ENCODE measurements at places on chromosomes 2 and 18.

DNA sequence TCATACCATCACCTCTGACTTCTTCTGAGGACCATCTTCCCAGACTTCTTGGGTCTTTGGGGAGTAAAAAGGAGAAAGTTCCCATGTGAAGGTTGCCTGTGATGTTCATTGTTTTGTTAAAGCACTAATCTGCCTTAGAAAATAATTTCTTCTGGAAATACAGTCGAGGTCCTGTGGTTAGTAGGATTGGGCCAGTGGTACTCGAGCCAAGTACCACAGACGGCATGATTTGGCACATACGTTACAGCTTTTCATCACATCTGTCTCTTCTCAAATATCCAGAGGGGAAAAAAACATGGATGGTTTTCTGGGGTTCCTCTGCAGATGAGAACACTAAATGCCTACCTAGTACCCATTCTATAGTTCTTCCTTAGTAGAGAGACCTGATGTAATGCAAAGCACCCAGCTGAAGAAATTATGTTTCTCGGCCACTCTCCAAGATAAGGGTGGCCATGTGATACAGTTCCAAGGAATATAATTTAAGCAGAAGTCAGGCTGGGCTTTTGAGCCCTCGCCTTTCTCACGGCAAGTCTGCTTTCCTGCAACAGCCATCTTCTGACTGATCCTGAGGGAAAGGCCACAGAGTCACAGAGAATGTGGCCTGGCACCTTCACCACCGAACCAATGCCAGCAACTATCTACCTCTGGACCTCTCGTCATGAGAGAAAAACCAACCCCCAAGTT is 161.0 kb downstream of the RNF152 start:
- DNase-seq, result no peak

DNA sequence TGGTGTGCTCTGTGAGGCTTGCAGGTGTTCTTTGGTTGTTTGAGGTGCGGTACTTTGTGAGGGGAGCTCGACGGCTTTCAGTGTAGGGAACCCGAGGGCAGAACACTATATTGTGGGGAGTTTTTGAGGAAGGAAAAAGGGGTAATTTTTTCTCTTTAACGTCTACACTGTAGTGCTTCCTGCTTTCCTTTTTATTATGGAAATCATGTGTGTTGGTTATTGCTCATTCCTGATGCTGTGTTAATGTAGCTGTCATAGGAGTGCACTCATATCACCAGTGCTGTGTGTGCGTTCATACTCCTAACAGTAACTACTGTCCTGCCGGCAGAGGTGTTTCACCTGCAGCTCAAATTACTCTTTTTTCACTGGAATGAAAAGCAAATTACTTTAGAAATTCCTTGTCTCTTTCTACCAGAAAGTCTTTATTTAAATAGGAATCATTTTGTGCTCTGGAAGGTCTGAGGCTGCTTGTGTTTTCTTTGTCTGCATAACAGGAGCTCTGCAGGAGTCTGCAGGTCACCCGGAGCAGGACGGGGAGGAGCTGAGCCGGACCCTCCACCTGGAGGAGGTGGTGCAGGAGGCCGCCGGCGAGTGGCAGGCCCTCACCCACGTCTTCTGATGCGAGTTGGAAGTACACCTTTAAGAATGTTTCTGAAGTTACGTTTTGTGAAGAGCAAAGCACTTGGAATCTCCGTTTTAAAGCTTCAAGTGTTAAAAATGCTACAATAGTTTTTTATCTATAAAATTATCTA is 145.5 kb downstream of the ZNF236 start:
- no peak for DNase-seq

DNA sequence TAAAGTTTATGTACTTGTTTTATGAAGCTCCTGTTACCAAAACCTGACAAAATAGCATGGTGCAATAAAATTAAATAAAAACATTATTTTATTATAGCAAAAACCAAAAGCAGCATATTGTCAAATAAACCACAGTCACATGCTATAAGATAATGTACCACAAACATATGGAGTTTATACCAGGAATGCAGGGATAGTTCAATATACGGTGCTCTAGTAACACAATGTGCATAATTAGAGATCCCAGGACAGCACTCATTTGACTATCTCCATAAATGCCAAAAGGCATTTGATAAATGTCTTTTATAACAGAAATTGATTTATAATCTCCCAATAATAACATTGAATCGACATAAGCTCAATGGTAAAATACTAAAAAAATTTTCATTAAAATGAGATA is 402.0 kb downstream of the RND3 start:
- DNase-seq, result no peak

- no peak for DNase-seq
These were observed 91.2 kb downstream of the TAF4B start for GRCh38 chr18:26317398-26317797.

- DNase-seq, result no peak
These were observed 130.7 kb downstream of the UBE2E3 start for GRCh38 chr2:181111059-181111458.

DNA sequence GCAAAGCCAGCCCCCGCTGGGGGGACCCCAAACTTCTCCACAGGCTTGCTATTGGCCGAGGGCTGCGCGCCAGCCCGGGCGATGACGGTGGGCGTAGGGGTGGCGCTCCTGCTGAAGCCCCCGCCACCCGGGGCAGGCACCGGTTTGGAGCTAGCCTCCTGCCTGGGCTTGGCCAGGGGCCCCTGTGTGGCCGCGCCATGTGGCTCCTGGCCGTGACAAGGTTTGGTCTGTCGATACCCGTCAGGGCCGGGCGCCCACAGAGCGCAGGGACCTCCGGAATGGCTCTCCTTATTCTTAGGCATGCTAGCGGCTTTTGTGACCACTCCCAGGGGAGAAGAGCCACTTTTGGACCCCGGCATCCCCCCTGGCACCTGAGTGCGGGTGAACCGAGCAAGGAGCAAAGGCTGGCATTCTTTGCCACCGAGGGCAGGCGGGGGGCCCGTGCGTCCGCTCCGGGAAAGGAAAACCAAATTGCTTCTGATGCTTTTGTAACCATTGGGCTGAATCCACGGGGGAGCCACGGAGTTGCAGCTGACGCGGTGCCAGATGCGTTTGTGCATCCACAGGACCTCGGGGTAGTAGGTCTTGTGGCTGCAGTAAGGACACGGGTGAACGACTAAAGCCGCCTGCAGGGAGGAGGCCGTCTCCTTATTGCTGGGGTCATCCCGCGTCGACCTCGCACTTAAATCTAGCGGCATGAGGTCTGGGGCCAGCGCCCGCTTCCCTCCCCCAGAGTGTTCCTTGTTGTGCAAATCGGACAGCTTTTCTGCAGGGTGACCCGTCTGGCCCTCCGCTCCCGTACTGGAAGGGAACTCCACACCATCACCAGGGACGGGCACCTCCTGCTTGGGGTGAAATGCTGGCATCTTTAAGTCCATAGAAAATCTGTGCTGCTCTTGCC is 115.6 kb downstream of the ZNF516 start:
- no peak for DNase-seq

DNA sequence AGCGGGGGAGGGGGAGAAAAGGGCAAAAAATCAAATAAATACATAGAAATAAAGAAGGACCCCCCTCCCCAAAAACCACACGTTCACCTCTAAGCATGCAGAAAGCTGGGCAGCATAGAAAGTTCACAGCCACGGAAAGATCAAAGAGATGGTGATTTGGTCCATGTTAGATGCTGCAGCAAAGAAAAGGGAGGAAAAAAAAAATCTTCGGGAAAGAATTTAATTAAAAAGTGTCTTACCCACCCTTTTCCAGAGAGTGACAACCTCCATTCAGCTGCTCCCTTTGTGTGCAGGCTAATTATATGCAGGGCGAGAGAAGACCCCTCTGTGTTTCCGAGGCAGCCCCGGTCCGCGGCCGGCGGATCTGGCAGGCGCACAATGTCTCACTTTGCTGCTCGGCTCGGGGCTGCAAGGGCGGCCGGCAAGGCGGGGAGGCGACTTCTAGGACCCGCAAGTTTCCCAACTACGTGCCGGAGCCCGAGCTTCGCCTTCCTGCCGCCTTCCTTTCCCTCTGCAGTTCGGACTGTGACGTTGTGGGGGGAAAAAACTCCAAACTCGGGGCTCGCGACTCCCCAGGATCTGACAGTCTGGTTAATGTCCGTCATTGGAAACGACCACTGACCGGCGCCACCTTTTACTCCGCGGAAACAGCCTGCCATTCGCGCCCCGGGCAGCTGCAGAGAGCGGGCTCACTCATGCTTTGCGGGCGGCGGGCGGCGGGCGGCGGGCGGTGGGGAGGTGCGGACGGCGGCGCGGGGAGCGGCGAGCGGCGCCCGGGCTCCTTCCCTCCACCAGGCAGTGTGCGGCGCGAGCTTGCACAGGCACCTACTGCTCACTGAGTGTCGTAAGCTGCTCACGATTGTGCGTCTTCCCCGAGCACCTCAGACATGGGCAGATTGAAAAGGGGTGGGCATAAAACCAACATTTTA is at the start of gene LRRTM1:
TSS of gene LRRTM1 (minus strand) at position 844 of the 929 bp plus-strand sequence. CDS start 933 bp downstream, outside the sequence.
- no peak for DNase-seq

DNA sequence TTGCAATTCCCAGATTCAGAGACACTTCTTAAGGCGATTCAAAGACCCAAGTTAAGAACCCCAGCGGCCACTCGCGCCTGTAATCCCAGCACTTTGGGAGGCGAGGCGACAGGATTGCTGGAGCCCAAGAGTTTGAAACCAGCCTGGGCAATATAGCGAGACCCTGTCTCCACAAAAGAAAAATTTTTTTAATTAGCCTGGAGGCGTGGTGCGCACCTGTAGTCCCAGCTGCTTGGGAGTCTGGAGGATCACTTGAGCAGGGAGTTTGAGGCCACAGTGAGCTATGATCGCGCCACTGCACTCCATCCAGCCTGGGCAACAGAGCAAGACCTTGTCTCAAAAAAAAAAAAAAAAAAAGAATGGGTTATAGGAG is 585 bp upstream of the ANAPC1 start:
- DNase-seq, result no peak

DNA sequence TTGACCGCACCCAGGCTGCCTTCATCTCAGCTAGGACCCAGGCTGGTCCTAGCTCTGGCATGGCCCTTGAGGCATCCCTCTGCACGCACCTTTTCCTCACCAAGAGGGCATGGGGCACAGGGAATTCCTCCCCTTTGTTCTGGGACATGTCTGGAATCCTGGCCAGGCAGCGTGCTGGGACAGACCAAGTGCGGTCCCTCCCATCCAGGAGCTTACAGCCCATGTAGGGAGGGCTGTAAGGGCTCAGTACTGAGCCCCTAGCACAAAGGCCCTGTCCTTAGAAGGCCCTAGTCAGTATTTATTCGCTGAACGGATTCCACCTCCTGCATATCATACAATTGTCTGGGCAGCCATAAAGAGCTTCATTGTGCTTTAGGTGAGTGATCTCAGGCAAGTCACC is 3.0 kb downstream of the TMEM37 start:
- no peak for DNase-seq

DNA sequence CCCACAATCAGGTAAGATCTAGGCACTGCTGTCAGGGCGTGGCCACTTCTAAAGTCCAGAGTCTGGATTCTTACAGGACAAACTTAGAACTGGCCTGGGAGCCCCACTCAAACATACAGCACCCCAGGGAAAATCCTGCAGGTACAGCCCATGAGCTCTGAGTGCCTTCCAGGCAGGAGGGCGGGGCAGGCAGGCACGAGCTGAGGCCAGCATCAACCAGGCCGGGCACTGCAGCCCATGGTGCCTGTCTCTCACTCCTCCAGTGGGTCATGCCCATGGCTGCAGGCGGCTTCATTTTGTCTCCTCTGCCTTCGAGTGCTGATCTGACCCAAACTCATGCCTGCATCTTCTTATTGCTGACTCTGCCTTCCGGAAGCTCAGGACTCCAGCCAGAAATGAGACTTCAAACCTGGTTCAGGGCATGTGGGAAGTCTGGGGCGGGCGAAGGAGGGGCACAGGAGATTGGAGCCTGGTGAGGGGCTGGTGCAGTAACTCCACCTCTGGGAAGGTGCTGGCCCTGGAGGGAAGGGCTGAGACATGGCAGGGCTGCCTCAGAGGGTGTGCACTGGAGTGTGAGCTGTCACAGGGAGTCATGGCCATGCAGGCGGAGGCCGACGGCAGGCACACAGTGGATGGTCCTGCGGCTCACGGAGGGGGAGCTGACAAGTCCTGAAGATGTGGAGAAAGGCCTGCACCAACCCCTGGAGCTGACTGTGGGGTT is 40.5 kb downstream of the HS6ST1 start:
- no peak for DNase-seq

DNA sequence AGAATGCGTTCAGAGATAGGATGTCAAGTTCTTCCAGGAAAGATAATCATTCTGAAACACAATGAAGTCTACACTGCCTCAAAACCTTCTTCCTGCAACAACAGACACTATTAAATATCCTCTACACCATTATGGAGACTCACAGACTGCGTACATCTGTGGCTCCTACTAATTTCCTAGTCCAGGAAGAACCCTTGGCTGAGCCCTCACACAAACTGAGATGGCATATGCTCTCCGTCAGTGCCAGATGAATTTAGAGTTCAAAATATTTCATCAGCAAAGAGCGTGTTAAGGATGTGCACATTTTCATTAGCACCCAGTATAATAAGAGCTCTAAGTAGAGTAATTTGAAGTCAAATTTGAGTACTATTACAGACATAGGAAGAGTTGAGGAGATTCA is 117.2 kb downstream of the TCF4 start:
- no peak for DNase-seq

DNA sequence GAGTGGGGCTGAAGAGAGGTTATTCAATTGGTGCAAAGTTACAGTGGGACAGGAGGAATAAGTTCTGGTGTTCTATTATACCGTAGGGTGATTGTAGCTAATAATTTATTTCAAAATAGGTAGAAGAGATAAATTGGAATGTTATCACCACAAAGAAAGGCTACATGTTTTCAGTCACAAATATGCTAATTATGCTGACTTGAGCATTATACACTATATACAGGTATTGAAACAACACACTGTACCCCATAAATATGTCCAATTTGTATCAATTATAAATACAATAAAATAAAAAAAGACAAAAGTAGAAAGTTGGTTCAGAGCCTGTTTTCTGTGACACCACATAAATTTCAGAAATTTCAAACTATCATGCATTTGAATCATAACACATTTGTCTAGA is 97.7 kb downstream of the CDH19 start:
- DNase-seq, result no peak

GRCh38 chr2:12796657-12797056 is 79.9 kb downstream of the TRIB2 start:
- no peak for DNase-seq

- DNase-seq, result no peak
These were observed 55.9 kb downstream of the FAM178B start for GRCh38 chr2:96930351-96931010.

DNA sequence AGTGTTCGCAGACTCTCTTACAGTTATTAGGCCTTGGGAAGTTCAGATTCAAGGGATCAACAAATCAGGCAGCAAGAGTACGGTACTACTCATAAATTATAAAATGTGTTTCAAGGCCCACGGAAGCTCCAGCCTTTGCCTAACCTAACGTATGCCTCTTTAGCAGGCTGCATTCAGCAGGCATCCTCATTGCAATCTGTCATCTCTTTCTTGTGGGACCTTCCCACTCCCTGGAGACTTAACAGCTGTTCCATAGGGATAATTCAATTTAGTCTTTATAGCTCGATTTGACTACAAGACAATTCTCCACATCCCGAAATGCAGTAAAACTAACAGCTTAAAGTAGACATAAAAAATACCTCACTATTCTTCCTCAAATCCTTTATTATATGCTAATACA is 453.7 kb downstream of the CNTNAP5 start:
- no peak for DNase-seq

- DNase-seq, result no peak
These were observed 61.8 kb downstream of the CDH2 start for GRCh38 chr18:28115149-28115550.

GRCh38 chr2:53028746-53029423 is 738.7 kb upstream of the CHAC2 start:
- no peak for DNase-seq

Data from activated naive CD4-positive, alpha-beta T cell (primary cell).